HT-29 (cell line): ENCODE measurements at places on chromosomes 16 and 17.
A peak's percentile ranks its signal among the peaks of the same experiment; 100 is the strongest.

DNA sequence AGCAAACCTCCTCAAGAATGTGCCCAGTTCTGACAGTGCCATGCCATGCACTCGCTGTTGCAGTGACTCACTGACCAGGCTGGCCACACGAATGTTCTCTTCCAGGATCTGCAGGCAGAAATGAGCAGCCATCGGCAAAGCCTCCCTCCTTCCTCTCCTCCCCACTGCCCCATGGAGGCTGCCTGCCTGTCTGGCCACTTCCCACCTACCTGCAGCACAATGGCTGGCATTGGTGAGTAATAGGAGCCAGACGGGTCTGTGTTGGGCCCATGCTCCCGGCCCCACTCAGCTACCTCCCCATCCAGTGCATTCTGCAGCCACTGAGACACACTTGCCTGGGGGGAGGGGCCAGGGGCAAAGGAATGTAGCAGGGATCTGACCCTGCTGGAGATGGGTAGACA is 2.8 kb upstream of the MATCAP1 start:
- DNase-seq = no peak

DNA sequence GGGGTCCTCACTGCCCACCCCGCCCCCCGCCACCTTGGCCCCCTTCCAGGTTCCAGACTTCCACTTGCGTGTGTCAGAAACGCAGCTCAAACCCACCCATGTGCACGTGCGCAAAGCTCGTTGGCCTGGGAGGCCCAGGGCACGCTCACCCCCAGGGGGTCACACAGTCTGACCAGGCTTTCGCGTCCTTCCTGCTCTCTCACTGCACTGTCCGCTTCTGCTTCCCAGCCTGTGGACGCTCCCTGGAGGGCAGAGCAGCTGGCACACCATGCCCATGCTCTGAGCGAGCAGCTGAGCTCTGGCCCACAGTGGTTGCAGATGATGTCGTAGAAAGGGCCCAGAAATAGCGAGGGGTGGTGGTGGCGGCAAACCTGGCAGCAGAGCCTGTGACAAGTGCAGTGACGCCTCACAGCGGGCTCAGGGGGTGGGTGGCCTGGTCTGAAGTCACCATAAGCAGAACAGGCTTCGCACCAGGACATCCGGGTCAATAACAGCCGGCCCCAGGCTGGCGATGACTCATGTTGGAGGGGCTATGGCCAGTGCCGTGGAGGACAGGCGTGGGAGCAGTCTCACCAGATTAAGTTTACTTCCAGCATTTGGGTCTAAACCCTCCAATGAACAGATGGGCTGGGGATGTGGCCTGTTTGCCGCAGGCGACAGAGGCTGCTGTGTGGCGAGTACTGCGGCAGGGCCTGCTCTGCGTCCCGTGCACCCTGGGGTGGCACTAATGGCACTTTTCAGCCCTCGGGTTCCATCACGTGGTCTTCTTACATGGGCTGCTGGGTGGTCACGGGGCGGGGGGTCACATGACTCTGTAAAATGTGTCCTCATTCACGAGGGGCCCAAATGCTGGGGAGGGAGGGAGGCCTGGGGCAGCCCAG is 49.0 kb downstream of the NT5M start:
- DNase-seq = peak; percentile 12

DNA sequence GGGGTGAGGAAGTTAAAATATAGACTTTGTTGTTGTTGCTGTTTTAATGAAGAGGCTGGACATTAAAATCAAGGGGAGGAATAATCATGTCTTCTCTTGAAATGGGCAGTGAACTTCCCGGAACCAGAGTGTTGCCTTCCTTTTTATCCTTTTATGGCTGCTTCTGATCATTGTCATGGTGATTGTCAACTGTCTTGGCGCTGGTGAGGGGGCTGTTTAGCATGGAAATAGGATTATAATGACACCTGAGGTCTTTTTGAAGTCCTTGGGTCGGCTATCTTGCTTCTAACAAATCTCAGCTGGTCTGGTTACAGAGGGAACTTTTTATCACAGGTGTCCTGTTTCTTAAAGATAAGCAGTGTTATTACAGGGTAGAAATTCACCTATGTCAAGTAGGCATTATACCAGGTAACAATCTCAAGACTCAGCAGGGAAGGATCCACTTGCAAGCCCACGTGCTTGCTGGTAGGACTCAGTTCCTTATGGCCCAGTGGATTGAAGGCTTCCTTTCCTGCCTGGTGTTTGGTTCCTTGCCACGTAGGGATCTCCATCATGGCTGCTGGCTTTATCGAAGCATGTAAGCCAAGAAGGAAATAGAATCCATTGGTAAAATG is 349.3 kb downstream of the WWOX start:
- no peak for DNase-seq

GRCh38 chr17:55480631-55481315 is 30.5 kb downstream of the SMIM36 start:
- DNase-seq = no peak

DNA sequence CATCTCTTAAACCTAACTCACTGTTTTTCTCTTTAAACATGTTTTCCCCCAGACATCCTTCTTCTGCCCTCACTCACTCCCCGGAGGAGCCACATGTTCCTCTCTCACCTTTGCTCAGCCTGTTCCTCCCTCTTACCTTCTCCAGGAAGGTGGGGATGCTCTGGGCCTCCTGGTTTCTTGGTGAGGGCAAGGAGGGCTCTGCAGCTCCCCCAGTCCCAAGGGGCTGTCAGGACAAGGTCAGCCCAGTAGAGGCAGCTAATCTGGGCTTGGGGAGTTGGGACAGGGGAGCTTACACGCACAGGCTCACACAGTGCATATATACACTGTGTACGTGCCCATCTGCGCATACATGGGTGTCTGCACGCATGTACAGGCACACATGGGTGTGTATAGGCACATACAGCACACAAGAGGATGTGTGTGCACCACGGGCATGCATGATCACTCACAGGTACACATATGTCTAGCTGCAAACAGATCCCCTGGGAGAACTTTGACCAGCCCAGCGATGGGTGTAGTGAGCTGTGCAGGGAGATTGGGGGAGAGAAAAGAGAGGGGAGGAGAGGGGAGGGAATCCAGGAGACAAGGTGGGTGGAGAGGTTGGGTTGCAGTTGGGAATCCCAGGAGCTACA is 28.6 kb upstream of the SPNS3 start:
- no peak for DNase-seq

- DNase-seq = no peak
These were observed 169.1 kb downstream of the HS3ST3B1 start for GRCh38 chr17:14469971-14470370.

DNA sequence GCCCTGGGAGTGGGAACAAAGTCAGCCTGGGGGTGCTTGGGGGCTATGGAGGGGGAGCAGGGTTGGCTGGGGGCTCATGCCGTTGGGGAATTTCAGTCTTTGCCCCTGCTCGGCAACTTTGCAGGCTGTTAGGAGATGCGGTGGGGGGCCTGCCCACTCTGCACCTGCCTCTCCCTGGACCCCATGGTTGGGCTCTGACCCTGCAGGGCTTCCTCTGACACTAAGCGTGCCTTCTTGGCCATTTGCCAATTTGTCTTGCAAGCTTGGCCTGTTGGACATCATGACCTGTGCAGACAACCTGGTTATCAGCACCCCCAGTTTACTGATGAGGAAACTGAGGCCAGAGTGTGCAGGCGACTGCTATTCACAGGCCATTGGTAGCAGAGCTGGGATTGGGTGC is 14.6 kb downstream of the ADCY7 start:
- no peak for DNase-seq

DNA sequence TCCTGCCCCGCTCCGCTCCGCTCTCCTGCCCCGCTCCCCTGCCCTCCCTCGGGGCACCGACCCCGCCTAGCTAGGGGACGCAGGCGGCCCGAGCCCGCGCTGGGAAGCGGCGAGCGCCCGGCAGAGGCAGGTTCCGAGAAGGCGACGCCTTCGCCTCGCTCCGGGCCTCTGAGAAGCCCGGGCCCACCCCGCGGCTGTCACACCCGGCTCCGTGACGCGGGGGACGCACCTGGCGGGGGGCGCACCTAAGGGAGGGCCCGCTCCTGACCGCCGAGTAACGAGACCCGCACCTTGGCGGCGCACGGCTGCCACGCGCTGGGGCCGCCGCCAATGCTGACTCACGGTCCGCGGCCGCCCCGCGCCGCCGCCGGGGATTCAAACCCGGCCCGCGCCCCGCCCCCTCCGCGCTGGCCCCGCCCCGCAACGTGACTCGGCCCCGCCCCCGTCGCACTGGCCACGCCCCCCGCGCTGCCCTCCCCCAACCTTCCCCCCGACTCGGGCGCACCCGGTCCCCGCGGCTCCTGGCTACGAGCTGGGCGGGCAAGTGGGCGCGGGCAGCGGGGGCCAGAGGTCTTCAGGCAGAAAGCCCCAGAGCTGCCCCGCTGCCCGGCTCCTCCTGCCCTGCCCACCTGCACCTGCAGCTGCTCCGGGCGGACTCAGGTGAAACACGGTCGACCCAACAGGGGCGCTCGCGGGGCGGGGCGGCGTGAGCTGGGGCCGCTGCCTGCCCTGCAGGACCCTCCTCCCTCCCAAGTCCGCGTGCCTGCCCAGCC is 27.8 kb downstream of the GNPTG start:
- peak; percentile 59 for DNase-seq

GRCh38 chr16:49490321-49490705 is 116.7 kb downstream of the C16orf78 start:
- DNase-seq = no peak

GRCh38 chr16:87482266-87482665 is 10.6 kb downstream of the ZCCHC14 start:
- no peak for DNase-seq

- DNase-seq = no peak
These were observed 14.1 kb upstream of the NLRP1 start for GRCh38 chr17:5598457-5598856.

GRCh38 chr17:43547659-43548256 is 1.6 kb upstream of the ETV4 start:
- DNase-seq = no peak

- no peak for DNase-seq
These were observed 78.5 kb downstream of the KLHDC4 start for GRCh38 chr16:87687126-87687910.

DNA sequence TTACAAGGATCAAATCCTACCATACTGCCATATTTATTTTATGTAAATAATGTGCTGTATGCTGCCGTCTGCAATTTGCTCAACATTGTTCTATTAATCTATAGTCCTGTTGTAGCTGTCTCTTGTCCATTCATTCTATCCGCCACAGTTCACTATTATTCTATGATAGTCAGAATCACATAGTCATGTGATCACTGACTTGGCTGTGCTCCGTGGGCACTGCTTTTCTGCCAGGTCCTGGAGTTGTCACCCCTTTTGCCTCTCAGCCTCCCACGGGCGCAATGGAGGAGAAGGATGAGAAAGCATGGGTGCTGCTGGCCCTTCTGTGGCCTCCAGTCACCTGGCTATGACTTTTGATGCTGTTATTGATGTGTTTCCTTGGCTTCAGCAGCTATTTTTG is 37.3 kb upstream of the ANKFY1 start:
- DNase-seq = no peak

GRCh38 chr17:78748730-78749317 is 33.2 kb downstream of the CYTH1 start:
- no peak for DNase-seq

DNA sequence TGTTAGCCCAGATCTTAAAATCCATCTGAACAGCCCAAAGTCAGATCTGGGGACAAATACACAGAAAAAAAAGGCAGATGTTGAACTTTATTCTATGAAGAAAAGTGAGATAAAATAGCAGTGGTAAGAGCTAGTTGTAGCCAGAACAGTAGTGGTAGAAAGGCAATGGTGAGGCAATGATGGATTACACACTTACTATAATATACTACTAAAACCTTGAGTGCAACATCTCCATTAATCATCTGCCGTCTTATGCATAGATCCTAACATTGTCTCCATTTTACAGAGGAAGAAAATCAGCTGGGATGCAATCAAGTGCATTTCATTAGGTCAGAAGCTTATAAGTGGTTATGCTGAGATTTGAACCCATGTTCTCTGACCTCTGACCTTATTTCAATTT is 699.6 kb downstream of the CDH11 start:
- DNase-seq = no peak

DNA sequence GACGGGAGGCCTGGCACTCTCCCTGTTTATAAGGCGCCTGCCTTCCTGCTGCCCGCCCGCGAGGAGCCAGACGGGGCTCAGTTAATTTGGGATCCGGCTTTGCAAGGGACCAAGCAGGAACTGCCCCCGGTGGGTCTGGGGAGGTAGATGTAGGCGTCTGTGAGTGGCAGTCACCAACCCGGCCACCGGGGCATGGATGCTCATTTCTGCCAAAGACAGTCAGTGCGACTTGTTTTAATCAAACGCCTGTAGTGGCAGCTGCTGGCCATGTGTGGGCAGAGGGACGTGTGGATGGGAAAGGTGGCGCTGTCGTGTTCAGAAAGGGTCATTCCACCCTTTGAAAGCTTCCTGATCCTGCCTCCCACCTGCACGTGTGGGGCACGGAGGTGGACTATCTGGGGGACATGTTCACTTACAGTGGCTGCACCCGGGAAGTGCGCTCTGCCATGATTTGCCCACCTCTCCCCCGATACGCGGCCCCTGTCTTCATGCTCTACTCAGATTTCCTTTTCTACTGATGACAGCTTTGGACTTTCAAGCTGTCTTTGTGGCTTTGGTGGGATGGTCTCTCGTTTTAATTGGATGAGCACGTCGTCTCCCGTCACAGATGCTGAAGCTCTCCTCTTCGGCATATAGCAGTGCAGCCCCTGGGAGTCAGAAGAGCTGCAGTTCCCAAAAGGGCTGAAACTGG is 60.3 kb upstream of the CIBAR2 start:
- peak; percentile 68 for DNase-seq

GRCh38 chr17:12402963-12403622 is 262.6 kb upstream of the MYOCD start:
- DNase-seq = no peak

- no peak for DNase-seq
These were observed 142.9 kb upstream of the MON1B start for GRCh38 chr16:77048085-77048484.

DNA sequence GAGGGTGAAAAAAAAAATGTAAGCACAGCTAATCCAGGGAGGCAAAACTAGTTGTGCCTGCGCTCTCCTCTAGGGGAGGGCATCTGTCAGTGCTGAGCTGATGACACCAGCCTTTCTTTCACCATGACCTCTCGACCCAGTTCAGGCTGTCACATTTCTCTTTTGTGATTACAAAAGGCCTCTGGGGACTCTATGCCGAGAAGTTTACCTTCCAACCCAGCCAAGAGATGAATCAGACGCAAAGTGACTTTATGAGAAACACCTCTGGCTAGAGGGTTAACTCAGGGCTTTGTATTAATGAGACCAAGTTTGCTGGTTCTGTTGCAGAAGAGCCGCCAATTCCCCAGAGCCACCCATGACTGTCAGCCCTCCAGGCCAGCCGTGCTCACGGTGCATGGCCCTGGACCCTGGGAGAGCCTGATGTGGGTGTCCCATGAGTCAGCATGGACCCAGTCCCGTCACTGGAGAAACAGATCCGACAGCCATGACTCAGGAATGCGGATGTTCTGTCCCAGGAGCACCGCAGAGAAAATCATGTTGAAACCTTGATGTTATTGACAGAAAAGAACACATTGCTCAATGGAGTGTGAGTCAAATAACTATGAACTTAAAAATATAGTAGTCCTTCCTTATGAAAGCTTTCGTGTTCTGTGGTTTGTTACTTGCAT is 437.2 kb downstream of the HS3ST3B1 start:
- DNase-seq = peak; percentile 6
